ENCODE measurements at places on chromosomes 2 and 18.

DNA sequence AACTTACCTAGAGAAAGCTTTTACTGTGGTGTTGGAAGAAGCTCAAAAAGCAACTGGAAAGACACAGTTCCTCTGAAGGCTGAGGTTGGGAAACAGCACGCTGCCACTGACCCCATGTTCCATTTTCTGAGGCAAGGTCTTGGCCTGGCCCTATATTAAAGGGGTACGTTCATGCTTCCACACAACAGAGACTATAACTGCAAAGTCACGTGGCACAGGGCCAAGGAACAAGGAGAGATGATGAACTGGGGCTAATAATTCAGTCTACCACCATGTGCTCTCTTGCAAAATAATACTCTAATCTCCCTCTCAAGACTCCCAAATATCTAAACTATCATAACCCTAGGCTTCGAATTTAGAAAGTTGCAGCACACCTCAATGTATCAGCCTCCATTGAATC lies 381.6 kb downstream of the DSEL start:
- no peak for DNase-seq

DNA sequence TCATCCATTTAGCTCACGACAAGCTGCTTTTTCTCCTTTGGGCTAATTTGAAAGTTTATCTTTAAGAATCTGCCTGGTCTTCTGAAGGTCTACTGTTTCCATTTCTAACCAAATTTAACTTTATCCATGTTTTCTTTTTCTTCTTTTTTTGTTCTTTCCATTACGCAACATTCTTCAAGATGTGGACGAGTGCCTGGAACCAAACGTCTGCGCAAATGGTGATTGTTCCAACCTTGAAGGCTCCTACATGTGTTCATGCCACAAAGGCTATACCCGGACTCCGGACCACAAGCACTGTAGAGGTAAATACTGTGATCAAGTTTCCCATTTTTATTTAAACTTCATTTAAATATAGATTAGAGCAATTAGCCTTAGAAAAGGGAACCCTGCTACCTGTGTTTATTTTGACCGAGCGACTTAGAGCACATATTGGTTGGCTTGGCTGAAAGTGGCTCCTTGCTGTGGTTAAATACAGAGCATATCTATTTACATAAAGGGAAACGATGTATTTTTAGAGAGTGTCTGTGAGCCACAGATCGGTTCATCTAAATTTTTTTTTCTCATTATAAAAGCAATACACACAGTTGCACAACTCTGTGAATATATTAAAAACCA lies 183.4 kb upstream of the RASGRP3 start:
- peak; percentile 21 for DNase-seq

DNA sequence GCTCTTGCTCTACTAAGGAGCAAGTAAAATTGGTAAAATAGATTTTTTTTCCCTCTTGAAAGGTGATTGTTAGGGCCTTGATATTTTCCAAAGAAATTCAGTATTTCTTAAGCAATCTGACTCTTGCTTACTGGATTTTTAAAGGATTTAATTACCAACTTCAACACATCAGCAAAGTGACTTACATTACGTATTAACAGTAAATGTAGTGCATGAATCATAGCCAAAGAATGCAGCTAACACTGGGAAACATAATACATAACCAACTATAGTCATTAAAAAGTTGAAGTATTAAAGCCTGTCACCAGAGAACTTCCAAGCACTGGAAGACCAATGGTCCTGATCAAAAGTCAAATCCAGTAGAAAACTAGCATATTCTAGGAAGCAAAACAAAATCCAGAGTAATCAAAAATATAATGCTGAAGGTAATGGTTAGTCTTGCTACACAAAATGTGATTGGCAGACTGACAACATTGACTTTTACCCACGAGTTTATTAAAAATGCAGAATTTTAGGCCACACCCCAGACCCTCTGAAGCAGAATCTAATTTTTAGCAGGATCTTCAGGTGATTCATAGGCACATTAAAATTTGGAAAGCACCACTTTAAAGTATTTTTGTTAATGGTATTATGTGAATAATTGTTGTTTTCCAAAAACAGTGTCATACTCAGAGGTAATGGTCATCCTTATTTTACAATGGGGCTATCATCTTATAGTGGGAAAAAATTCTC lies 31.8 kb upstream of the CAVIN2 start:
- peak; percentile 74 for DNase-seq

GRCh38 chr2:47031909-47032668 lies 116.5 kb upstream of the MCFD2 start:
- DNase-seq: no peak

DNA sequence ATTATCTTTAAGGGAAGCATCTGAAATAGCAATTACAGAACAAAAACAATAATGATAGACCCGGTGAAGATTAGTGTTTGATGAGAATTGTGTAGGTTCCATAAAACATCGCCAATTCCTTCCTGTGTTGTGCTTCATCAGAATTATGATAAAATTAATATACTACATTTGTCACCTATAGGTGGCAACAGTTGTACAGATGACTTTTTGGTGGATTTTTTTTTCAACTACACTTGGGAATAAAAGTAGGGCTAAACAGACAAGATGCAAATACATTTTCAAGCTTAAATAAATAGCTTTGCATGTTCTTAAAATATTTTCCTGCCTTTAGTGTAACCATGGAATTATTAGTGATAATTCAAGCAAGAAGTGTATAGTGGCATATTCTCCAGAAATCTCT lies 7.0 kb upstream of the LYPD1 start:
- no peak for DNase-seq

Data from astrocyte of the hippocampus (primary cell).